AG09319 (cell line): ENCODE measurements at places on chromosomes 2 and 18.

GRCh38 chr2:230156782-230157699 lies 62.7 kb downstream of the SP110 start:
- DNase-seq: no peak

GRCh38 chr2:166239548-166239947 lies 111.7 kb upstream of the SCN1A start:
- no peak for DNase-seq

DNA sequence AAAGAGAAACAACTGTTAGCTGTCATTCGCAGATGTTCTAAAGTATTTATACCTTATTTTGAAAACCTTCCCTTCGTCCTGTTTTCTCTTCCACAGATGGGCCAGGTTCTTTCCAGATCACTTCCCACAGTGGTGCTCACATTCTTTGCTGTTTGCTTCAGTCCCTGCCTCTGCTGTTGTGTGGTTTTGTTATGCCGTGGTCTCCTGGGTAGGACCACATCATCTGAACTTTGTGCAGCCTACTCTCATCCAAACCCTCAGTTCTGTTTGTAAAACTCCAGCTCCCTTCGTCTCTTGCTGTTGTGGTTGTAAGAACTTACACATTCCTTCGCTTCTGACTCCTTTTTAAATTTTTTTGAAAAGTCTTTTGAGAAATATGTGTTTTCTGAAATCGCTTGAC lies 38.1 kb downstream of the ZNF236 start:
- no peak for DNase-seq

DNA sequence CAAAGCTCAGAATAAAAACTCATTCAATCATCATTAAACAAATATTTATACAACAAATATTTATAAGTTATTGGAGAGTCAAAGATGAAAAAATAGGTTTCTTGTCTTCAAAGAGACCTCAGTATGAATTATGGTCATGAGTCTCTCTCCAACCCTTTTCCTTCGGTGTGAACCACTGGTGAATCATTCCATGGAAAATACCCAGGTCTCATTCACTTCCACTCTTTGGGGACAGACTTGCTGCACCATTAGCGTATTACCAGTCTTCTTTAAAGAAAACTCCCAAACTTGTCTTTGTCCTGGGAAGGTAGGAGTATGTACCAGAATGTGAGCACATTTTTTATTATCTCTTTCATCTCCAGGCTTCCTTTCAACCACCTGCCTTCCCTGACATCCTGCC lies 257.4 kb upstream of the RBMS1 start:
- DNase-seq: no peak

DNA sequence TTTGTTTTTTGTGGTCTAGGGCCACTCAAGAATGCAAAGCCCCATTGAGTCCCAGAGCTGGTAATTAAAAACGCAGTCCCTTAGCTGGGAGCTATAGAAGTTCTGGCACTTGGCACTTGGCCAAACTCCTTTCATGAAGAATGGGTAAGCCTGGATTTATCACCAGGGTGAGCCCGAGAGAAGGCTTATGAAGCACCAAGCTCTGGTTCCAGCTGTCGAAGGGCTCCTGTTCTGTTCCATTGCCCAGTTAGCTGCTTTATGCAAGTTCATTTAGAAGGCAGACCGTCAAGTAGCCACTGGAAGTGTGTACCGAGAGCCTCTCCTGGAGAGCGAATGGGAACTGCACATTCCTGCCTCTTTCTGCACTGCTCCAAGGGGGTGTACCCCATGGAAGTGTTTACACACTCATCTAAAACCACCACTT lies 14.2 kb downstream of the ECEL1 start:
- no peak for DNase-seq

DNA sequence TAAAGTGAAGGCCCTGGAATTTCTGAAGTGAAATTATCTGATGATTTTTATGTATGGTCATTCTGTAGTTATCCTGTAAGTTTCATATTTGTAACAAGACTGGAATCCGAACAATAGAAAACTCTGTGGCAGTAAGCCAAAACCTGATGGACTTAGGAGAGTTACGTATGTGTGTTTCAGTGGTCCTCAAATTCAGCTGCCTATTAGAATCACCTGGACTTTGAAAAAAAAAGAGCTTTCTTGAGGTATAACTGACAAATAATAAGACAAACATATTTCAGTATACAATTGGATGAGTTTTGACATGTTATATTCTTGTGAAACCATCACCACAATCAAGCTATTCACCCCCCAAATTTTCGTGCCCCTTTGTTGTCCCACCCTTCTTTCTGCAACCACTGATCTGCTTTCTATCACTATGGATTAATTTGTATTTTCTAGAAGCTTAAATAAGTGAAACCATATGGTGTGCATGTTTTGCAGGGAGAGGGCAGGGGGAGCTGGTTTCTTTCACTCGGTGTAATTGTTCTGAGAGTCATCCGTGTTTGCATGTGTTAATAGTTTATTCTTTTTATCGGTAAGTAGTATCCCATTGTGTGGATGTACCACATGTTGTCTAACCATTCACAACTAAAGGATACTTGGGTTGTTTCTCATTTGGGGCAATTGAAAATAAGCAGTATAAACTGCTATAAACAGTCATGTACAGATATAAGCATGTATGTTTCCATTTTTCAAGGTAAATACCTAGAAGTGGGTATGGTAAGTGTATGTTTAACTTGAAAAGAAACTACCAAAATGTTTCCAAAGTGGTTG lies 50.2 kb upstream of the EML4 start:
- DNase-seq: no peak

GRCh38 chr2:224820283-224820991 lies 104.3 kb upstream of the CCDC195 start:
- DNase-seq: no peak

GRCh38 chr2:68185541-68186164 lies 28.0 kb downstream of the PNO1 start:
- no peak for DNase-seq

DNA sequence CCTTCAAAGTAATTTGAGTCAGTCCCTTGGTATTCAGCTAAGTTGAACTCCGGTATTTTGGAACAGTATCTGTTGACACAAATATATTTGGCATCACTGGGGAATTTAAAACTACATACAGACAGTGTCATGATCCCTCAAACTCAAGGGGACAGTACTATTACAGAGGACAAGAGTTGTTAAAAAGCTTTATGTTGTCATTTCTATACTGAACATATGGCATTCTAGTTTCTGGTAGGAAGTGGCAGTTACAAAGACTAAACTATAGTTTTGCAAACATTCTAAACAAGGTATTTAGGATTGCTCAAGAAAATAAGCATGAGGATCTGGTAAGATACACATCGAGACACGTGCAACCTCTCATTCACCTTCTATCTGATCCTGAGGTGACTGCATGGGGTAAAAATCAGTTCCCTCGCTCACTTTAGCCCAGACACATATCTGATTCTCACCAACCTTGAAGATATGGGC lies 16.6 kb upstream of the CCNYL1 start:
- no peak for DNase-seq

DNA sequence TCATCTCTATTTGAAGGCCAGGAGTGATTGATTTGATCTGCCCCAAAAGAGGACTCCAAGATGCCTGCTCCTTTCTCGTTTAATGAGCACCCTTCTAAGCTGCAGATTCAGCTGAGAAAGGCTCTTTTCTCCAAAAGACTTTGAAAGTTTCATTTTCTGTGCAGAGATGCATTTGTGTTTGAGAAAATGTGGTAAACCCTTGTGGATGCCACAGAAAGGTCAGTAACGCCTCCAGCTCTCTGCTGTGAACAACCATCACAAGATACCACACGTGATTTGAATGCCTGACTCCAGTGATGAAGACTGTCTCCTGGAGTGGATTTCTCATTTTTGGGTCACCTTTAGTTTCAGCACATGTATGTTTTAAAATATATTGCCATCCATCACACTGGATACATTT lies 35.0 kb upstream of the CCDC85A start:
- no peak for DNase-seq

GRCh38 chr18:62372156-62372555 lies 47.0 kb downstream of the TNFRSF11A start:
- no peak for DNase-seq

GRCh38 chr2:78980871-78981270 lies 44.6 kb upstream of the REG3G start:
- no peak for DNase-seq

GRCh38 chr2:85582492-85582891 lies 1.7 kb upstream of the VAMP5 start:
- DNase-seq: no peak

- DNase-seq: no peak
Observed at GRCh38 chr2:64716569-64716968, 62.9 kb upstream of the SERTAD2 start.

DNA sequence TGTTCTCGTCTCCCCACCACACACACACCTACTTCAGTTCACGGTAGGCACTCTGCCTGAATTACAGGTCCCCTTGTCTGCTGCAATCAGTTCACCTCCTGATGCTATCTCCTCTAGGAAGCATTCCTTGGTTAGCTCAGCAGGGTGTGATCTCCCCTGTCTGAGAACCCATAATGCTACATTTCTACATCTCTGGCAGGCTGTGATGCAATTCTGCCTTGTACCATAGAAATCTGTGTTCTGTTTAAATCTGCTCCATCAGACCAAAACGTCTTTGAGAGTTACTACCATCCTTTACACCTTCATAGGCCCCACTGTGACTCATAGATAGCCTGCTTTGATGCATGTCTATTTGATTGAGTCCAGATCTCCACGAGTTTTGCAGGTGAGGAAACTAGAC lies 103.9 kb downstream of the TTC32 start:
- no peak for DNase-seq

GRCh38 chr2:224786848-224787247 lies 70.7 kb upstream of the CCDC195 start:
- DNase-seq: no peak

- no peak for DNase-seq
Observed at GRCh38 chr2:2104331-2104730, 226.7 kb downstream of the MYT1L start.

DNA sequence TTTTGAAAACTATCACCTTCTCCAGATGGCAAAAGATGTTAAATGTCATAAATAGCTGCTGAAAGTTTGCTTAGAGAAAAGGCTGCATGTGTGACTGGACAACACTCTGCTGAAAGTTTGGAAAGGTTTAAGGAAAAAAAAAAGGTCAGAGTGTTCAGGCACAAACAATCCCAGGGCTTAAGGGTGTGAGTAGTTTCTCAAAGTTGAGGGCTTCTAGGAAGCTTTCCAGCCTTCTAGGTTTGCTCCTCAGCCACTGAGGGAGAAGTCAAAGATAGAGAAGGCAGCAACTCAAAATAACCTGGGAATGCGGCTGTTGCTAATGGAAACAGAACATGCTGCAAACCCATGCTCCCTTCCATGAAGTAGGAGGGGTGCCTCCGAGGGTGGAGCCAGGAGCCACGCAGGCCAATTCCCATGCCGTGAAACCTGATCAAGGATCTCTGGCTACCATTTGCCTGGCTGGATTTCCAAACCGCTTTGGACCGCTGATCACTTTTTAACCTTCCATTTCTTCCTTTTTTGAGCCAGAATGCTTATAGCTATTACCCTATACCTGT lies 88.0 kb downstream of the TEX51 start:
- no peak for DNase-seq

DNA sequence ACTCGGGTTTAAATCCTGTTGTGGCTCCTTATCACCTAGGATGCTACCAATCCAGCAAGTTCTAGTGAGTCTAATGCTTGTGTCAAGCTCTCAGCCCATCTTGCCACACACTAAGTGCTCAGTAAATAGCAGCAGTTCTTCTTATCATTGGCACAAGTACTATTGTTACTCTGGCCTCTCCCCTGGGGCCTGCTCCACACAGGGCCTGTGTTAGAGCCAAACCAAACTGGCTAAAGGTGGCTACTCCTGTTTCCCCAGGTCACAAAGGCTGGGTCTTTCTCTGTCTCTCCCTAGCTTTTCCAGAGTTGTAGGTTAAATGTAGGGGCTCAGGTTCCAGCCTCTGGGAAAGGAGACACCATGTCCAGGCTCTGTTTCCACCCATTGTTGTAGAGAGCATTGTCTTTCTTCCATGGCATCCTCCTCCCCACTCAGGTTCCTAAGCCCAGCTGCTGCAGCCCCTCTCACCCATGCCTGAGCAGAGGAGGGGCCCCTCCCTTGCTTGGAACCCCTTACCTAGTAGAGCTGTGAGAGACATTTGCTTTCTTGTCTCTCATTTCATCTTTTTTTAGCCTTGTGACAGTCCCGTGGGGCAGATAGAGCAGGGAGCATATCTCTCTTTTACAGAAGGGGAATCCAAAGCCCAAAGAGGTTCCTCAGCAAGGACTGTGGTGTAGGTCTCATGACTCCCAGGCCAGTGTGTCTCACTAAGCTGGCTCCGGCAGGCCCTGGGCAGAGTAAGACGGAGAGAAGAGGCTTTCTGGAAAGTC lies 56.4 kb upstream of the OTOF start:
- no peak for DNase-seq

DNA sequence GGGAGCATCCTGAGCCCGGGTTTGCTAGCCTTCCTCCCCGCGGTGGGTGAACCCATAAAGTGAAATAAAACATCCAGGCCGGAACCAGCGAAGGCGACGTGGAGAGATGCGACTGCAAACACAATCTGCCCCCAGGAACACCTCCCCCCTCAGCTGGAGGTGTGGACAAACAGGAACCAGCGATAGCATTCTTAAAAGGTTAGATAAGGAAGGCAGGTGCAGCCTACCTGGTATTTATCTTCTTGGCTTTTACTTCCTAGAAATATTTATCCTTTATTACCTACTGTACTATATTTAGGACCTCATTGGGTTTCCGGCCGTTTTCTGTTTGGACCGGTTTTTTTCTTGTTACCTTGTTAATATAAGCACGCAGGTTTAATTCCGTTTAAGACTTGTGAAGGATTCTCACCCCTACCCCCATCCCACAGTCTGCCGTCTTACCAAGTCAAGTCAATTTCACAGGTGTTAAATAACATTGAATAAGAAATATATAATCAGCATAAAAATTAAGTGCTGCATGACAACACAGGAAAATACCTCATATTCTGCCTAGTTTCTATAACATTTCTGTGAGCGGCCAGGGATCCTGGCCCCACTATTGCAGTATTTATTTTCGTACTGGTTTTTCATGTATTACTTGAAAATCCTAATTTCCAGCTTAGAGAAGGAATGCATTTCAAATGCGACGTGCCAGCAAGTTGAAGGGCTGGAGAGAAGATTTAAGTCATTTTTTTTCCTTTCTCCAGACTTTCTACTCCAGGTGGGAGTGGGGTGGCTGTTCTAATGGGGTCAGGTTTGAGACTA lies 224.0 kb upstream of the ID2 start:
- DNase-seq: no peak

- no peak for DNase-seq
Observed at GRCh38 chr2:10324095-10324832, 21.6 kb downstream of the HPCAL1 start.

DNA sequence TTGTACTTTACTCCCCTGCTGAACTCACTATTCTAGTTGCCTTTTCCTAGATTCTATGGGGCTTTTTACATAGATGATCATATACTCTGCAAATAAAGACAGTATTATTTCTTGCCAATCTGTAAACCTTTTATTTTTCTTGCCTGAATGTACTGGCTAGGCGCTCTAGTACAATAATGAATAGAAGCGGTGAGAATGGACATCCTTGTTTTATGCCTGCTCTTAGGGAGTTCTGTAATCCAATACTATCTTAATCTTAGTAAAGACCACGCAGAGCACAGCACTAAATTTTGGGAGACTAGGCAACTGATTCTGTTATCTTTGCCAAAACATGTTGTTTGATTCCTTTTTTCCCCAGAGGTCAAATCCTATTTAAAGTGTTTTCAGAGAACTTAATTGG lies 7.0 kb downstream of the KRCC1 start:
- no peak for DNase-seq
